Cortex of kidney (tissue), 1 donor: ENCODE measurements at places on chromosomes 12 and 14.

- DNase-seq: no peak
Observed at GRCh38 chr12:85461127-85461526, 181.1 kb downstream of the ALX1 start.

- DNase-seq: no peak
Observed at GRCh38 chr12:91211866-91212265, 29.2 kb upstream of the DCN start.

DNA sequence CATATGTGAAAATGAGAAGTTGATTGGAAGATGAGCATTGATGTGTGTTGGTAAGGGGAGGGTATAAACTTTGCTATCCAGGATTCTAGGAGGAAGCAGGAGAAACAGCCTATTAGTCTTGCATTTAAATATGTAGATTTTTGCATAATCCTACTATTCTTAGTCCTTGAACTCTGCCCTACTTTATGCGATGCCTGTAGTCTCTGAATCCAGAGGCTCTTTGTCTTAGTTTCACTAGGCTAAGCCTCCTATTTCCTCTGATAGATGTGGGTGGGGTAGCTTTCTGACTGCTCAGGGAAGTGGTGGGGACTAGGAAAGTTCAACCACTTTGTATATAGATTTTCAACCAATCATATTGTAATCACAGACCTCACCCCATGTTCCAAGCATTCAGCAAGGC is 49.5 kb upstream of the KCNC2 start:
- DNase-seq: no peak

GRCh38 chr14:82621881-82622450 is 1088.3 kb upstream of the SEL1L start:
- no peak for DNase-seq

- DNase-seq: no peak
Observed at GRCh38 chr12:82655751-82656150, 31.0 kb upstream of the TMTC2 start.

GRCh38 chr14:30610787-30611343 is 11.3 kb upstream of the SCFD1 start:
- DNase-seq: no peak

DNA sequence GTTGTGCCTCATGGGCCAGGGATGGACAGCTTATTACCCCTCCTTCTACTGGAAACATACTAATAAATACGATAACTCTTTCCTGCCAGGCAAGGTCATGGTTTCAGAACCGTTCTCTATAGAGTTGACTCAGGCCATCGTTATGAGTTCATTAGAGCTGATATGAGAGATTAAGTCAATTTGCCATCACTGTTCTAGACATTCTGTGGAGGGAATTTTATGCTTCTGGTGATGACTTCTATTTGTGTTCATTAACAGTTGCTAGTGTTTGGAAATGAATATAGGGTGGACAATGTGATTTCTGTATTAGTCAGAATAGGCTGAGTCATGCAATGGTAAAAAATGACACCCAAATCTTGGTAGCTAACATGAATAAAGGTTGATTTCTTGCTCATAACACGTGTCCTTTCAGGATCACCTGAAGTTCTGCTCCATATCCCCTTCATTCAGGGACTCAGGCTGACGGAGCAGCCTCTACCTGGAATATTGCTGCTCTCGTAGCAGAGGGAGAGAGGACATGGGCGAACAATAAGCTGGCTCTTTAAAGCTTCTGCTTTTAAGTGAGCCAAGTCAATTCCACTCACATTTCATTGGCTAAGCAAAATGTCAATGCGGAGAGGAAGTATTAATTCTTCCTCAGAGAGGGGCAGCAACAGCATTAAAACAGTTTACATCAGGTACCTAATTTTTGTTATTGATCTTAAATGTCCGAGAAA is 18.5 kb upstream of the TBPL2 start:
- no peak for DNase-seq

- no peak for DNase-seq
Observed at GRCh38 chr12:100356644-100357223, at the start of gene SLC17A8. SLC17A8 (plus strand) TSS chr12:100357074; CDS start chr12:100357392, 318 bp downstream.

GRCh38 chr14:94979891-94980290 is 177.4 kb downstream of the DICER1 start:
- DNase-seq: no peak

DNA sequence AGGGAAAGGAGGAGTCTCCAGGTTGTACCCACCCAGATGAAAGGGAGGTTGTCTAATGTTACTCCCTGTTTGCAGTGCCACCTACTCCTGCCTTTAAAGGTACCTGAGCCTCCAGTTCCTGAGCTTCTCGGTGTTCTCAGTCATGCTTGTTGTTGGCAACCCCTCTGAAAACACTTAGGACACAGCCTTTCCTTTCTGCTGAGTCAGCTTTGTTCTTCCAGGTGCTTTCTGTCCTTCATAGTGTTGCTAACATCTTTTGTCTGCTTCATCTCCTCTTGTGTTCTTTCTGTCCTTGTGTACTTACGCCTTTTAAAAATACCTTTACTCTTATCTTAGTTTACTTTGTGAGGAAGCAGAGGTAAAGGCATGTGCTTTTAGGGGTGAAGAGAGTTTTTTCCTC is 97.0 kb upstream of the NEDD1 start:
- no peak for DNase-seq

GRCh38 chr12:93020631-93021597 is 91.8 kb upstream of the EEA1 start:
- no peak for DNase-seq

DNA sequence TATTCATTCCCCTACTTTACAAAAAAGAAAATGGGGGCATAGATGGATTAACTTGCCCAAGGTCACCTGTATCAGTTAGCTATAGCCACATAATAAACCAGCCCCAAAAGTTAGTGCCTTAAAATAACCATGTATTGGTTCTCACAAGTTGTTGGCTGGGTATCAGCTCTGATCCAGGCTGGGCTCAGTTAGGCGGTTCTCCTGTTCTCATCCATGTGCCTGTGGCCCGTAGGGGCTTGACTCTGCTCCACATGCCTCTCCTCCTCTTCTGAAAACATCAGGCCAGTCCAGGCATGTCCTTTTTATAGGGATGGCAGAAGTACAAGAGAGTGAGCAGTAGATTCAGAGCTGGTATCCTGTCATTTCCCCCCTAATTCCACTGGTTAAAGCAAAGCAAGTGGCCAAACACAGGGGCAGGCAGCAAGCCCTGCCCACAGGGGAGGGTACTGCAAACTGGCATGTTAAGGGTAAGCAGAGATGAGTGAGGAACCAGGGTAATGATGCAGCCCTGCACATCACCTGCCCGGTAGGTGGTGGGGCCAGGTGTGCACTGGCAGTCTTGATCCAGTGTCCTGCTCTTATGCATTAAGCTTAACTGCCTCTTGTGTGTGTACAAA is 47.9 kb upstream of the TUNAR start:
- no peak for DNase-seq

DNA sequence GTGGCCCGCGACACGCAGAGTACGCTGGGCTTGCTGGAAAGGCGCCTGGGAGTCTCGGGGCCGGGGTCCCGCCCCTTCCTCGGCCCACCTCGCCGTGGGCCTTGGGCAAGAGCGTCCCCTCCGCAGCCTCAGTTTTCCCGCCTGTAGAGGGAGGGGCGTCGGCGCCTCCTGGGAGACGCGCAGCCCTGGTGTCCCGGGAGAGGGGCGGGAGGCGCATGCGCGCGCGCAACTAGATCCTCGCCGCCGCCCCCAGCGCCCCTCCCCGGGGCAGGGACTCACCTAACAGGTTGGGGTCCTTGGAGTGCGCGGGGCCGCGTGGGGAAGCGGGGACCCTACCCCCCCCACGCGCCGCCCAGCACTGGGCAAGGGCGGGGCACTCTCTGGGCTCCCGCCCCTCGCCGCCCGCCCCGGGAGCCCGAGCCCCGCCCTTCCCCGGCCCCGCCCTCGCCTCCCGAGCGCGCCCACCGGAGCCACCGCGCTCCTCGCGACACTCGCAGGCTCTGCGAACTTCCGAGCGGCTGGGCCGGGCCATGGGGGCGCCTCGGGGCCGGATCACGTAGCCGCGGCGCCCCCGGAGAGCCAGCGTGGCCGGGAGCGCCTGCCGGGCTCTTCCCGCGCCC is at the start of gene KIF26A:
Gene KIF26A (plus strand): TSS at position 490 of the 620 bp plus-strand sequence. CDS start 136 bp downstream, outside the sequence.
- DNase-seq: no peak

DNA sequence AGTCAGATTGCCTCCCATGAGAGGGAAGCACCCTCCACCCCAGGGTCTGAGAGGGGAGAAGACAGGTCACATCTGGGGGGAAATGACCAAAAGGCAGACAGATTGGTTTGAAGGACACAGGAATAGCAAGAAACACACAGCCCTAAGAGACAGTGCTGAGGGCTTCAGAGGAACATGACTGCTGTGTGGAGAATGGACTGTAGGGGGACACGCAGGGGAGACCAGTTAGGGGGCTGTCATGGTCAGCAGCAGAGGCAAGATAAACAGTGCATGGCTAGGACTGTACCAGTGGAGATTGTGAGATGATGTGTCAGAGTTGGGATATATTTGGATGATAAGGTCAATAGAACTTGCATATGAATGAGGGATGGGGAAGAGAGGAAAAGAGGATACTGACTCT is 19.7 kb downstream of the SMUG1 start:
- DNase-seq: no peak

- no peak for DNase-seq
Observed at GRCh38 chr12:93944201-93944600, 204.2 kb upstream of the PLXNC1 start.

DNA sequence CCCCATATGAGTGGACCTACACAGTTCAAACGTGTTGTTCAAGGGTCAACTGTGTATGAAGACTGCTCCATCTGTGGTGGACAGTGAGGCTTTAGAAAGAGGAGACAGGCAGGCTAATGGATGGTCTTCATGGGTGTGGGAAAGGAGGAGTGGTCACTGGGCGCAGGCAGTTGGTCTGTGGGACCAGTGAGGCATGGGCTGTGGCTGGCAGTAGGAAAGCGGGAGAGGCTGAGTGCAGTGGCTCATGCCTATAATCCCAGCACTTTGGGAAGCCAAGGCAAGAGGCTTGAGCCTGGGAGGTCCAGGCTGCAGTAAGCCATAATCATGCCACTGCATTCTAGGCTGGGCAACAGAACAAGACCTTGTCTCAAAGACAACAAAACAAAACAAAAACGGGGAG is 2.0 kb upstream of the NR4A1 start:
- no peak for DNase-seq

DNA sequence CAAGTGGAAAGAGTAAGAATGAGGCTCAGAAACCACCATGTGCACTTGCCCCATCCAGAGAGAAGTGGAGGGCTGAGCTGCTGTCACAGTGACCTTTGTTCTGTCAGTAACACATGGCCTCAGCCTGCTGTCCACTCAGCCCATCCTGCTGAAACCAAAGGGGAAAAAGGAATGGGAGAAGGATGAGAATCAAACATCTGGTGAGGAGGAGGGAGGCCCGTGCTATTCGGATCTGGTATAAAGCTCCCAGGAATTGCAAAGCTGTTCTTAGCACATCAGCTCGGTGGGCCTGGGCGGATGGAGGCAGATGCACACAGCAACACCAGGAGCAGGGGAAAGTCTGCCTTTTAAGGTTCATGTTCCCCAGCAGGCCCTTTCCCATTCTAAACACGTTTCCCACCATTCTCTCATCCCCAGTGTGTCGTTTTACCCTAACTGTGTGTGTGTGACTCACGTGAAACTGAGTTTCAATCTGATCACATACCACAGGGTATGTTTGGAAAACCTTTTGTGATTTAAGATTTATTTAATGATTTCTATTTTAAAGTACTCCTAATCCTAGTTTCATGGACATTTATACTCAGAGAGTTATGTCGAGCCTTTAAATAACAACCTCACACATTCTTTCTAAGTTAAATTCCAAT is 36.8 kb downstream of the RTRAF start:
- DNase-seq: no peak

DNA sequence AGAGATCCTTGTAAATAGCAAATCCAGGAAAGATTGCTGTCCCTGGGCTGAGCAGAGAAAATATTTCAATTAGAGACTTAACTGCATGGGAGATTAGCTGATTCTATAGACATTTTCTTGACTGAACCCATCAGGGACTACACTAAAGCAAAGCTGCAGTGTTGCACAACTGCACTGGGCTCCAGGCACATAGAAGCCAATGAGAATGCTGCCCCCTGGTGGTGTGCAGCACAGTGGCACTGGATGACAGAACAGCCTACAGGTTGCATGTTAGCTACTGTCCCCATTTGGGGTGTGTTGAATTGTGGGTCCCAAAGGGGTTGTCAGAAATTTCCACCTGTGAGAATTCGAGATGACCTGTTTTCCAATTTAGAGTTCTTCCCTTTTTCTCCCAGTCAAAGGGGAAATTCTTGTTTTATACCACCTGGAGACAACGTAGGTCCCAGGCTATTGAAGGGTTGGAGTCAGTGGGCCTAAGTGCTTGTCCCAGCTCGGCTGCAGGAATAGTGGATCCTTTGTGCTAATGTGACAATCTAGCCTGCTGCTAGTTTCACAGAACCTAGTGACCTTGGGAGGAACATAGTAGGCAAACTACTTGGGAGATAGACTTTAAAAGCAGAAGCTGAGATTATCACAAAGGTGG is 114.7 kb downstream of the SLC8A3 start:
- DNase-seq: no peak

GRCh38 chr12:57834086-57834876 is 12.2 kb downstream of the CTDSP2 start:
- DNase-seq: no peak

- DNase-seq: no peak
Observed at GRCh38 chr14:75995372-75996041, 9.9 kb downstream of the IFT43 start.

DNA sequence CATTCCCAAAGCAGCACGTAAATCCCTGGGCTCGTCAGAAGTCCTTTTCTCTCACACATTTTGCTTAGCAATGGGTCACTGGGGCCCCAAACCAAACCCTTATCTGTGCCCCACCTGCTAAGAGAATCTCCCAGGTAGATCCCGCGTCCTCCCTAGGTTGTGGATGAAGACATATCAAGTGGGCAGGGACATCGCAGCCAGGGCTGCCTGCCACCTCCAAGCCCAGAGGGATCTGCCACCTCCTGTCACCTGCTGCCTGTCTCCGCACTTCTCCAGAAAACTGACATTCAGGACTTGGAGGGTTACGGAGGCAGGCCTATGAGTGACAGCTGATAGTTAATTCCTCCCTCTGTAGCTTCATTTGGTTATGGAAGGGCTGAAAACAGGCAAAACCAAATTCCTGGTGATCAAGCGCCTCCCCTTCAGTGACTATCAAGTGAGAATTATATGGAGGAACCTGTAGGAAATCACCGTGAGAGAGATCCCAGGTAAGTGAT is 19.5 kb downstream of the BCL11B start:
- DNase-seq: no peak

- no peak for DNase-seq
Observed at GRCh38 chr12:123453165-123453564, 4.8 kb upstream of the SNRNP35 start.

DNA sequence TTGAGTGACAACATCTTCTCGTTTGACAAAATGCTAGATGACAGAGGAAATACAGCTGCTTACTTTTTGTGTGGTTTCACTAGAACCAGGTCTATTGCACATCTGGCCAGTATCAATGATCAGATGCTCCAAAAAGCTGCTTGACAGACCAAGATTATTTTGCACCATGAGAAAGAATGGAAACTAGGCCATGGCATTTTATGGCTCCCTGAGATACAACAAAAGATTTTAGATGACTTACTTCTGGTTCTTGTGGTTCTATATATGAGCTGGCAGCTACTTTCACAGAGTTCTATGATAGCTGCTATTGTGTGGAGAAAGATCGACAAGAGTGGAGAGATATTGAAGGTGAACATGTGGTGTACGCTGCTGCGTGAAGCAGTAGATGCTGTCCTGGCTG is 25.9 kb upstream of the PPFIBP1 start:
- no peak for DNase-seq
